GM18507 (cell line): ENCODE measurements at places on chromosomes 3 and 15.

DNA sequence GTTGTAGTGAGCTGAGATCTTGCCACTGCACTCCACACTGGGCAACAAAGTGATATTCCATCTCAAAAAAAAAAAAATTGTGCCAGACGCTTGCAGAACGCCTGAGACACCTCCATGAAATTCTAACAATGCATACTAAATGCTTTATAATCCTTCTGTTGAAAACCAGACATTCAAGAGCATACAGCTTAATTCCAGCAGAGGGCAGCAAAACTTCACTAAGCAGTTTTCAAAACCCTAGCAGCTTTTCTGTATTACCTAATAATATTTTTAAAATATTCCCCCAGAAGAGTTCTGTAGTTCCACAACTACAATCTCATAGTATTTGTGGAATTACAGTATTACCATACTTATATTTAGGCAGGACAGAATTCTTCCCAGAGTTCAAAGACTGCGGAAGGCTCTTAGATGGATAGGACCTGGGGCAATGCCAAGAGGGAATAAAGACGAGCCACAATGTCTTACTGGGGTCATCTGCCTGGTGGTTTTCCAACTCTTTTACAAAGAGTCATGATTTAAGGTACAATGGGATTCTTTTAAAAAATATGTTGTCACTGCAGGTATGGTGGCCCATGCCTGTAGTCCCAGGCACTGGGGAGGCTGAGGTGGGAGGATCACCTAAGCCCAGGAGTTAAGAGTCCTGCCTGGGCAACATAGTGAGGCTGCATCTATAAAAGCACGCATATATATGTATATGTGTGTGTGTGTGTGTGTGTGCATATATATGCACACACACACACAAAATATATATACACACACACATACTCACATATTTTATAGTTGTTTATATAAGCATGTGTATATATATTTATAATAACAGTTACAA lies 19.6 kb upstream of the TASOR start:
- DNase-seq = no peak

DNA sequence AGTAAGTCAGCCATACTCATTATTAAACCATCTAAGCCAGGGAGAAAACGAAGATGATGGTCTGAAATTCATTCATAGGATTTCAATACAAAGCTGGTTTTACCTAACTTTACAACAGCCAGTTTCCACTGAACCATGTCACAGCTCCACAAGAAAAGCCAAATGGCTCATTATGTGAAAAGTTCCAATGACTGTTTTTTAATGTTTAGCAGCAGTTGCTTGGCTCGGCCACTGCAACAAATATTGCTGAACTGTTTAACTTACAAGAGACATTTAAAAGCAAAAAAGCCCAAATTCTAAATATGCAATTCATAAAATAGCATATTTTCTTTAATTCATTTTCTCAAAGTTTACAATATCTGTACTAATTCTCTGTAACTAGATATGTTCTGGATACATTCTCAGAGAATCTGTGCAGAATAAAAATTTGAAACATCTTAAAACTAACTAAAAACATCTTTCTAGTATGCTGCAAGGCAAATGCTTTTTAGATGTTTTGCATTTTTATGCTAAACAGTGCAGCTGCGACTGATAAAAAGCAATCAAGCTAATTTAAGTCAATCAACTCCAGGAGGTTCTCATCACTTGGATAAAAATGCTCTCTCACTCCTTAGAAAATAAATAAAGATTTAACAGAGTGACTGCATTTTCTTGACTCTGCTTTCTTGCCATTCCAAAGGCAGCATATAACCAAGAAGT lies 356.5 kb downstream of the ERC2 start:
- no peak for DNase-seq

GRCh38 chr3:56689303-56689702 lies 6.2 kb upstream of the TASOR start:
- DNase-seq = no peak

DNA sequence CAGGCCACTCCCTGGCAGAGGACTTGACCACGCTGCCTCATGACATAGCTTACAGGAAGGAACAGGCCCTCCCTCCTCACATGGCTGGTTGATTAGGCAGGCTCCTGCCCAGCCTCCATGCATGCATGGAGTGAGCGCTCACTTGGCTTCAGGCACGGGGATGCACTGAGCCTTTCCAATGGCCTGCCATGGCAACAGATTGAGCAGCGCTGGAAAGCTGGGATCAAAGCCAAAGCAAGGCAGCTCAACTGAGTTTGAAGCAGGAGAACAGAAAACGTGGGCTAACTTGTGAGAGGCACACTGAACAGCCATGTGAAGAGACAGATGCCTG lies 5.9 kb upstream of the GRAMD2A start:
- no peak for DNase-seq

DNA sequence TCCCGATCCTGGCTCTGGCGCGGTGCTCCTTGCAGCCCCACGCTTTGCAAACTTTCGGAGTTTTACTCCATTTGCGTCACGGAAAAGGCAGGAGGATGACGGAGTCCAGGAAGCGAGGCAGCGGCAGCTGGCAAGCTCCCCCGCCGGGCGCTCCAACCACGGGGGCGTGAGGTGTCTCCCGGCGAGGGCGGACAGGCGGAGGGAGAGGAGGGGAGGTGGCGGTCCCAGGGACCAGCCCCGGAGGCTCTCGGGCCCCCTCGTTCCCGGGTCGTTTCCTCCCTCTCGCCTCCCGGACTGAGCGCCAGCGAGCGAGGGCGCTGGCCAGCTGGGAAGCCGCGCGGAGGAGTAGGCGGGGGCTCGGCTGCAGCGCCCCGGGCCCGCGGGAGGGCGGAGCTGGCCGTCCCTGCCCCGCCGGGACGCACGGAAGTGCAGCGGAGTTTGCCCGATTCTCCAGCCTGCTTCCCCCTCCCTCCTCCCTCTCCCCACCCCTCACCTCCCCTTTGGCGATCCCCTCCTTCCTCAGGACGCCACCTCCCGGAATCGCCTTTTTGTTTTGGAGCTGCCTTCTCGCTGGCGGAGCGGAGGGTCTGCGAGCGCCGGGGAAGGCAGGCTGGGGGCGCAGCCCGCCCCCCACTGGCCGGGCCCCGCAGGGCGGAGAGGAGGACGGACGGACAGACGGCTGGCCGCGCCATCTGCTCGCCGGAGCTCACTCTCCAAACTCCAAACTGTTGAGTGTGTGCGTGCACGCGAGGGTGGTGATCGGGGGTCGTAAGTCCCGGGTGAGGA lies at the start of gene SNX33:
Gene SNX33, plus strand, starts transcription at position 543 of the 786 bp plus-strand sequence. CDS start 1,191 bp downstream, outside the sequence.
- DNase-seq = no peak

- DNase-seq = peak; percentile 75
Observed at GRCh38 chr15:40044717-40045571, 6.0 kb upstream of the SRP14 start.

DNA sequence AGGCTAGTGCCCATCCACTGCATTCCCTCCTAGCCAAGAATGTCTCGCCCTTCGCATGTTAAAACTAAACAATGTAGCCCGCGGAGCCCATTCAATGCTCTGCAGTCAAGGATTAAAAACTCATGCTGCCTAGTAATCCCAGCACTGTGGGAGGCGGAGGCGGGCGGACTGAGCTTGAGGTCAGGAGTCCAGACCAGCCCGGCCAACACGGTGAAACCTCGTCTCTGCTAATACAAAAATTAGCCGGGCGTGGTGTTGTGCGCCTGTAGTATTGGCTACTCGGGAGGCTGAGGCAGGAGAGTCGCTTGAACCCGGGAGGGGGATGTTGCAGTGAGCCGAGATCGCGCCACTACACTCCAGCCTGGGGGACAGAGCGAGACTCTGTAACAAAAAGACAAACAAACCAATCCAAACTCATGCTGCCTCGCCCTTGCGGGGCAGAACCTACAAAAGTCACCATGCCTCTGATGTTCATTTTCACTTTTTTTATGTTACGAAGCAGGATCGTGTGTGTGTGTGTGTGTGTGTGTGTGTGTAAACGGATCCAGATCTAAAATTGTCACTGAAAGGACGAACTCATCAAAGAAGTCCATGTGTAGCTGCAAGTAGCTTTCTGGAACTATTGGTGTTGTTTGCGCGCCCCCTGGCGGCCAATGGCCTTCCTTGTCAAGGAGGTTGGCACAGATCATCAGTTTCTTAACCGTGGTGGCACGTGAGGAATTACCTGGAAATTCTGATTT lies 54.8 kb upstream of the SPESP1 start:
- peak; percentile 64 for DNase-seq

DNA sequence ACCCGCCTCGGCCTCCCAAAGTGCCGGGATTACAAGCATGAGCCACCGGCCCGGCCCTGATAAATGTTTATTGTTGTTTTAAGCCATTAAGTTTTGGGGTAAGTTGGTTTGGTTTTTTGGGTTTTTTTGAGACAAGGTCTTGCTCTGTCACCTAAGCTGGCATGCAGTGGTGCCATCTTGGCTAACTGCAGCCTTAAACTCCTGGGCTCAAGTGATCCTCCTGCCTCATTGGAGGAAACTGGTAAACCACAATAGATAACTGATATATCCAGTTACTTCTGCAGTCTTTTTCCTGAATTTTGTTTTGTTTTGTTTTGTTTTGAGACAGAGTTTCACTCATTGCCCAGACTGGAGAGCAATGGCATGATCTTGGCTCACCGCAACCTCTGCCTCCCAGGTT lies 4.2 kb downstream of the SLC25A20 start:
- DNase-seq = no peak

GRCh38 chr15:90266061-90266431 lies 574 bp downstream of the NGRN start:
- no peak for DNase-seq

- DNase-seq = no peak
Observed at GRCh38 chr3:106425916-106426315, 557.1 kb upstream of the CBLB start.

- DNase-seq = no peak
Observed at GRCh38 chr3:111521891-111522290, 20.1 kb upstream of the CD96 start.

DNA sequence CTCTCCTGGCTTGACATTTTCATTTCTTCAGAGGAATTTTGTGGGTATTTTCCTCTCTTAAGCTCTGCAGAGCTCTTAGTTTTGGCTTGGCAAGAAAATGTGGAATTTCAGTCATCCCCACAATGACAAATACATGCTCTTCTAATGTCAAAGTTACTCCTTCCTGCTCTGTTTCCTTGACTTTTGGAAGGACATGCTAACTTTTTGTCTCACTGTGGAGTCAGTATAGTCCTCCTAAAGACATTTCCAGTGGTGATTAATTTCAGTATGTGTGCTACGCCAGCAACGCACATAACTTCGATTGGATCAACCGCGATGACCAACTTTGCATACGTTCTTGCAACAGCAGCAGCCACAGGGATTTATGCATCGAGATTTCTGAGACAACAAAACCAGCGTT lies 13.3 kb downstream of the EBLN2 start:
- no peak for DNase-seq

GRCh38 chr15:80081390-80081789 lies 21.9 kb downstream of the ZFAND6 start:
- no peak for DNase-seq

DNA sequence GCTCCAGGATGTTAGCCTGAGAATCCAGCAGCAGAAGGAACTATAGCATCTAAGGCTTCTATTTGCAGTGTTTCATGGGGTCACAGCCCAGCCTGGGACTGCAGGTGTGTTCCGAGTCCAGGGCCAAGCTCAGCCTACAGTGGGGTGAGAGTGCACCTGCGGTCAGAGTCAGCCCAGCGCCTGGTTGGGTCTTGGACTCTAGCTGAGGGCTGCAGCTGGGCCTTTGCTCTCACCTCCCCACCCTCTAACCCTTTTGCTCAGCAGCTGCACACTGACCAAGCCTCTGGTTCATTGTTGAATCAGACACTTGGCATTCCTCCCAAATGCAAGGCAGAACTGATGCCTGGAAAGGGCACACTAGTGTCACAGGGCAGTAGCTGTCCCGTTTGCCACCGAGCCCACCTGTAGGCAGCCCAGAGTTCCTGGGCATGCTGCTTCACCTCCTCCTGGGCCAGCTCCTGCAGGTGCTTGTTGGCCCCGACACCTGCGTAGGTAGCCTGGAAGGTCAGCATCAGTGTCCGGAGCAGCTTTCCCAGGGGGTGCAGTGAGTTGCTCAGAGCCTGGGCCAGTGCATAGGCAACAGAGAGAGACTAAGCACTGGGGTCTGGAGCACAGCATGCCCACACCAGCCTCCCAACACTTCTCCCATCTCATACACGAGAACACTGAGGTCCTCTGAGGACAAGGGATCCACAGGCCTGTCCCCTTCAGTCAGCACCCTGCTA lies 17.5 kb downstream of the ALS2CL start:
- no peak for DNase-seq

GRCh38 chr3:32488474-32489008 lies 14.1 kb downstream of the CMTM6 start:
- DNase-seq = no peak

GRCh38 chr3:116000311-116000710 lies 377.0 kb downstream of the GAP43 start:
- no peak for DNase-seq

GRCh38 chr3:44309500-44309899 lies 29.1 kb upstream of the TCAIM start:
- DNase-seq = no peak

GRCh38 chr15:74179101-74179841 lies 5.8 kb downstream of the ISLR start:
- DNase-seq = no peak

DNA sequence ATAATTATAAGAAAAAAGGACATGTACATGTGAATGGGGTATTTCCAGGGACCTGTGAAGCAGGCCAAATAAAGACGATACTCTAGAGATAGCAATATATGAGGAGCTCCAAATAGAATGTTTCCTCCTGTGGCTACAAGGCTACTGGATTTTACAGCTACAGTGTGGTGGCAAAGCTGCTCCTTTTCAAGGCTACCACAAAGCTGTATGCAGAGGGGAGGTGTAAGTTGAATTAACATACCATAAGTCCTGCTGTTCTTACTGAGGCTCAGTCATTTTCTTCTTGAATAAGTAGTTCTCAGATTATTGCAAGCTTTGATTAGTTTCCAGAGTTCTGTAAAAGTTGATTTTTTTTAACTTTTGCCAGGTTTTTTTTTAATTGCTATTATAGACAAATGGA lies 1184.6 kb upstream of the EPHA6 start:
- no peak for DNase-seq

DNA sequence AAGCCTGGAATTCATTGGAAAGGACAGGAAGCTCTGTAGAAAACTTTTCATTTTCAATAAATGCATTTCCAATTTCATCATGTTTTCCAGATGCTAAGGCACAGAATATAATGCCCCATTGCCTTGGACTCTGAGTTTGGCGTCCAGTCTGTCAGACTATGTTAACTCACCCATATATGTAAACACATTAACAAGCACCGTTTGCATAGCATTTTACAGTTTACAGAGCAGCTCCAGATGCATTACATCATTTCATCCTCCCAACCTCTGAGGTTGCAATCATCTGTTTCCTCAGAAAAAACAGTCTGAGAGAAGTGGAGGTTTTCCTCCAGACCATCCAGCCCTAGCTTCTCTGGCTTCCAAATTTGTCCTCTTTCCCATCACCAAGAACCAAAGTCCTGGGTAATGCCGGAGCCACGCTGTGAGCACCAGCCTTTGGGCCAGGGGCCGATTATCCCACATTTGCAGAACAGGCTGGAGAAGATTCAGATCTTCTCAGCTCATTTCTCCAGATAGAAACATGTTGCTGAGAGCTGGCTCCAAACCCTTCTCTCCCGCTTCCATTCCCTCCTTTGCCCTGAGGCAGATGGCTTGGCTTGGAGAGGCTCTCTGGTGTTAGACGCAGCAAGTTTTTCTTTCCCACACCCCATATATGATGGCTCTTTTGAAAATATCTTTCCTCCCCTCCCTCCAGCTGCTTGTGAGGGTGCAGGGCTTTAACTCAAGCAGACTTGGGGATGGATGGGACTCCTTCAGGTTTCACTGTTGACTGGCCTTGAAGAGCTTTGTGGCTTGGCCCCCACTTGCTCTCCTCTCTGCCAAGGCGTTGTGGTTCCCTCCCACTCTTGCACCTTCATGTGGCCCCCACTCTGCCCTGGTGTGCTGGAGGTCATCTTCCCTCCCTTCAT lies 26.0 kb downstream of the CYP19A1 start:
- no peak for DNase-seq
